COLO829 (cell line): ENCODE measurements at places on chromosomes 16 and 17.

DNA sequence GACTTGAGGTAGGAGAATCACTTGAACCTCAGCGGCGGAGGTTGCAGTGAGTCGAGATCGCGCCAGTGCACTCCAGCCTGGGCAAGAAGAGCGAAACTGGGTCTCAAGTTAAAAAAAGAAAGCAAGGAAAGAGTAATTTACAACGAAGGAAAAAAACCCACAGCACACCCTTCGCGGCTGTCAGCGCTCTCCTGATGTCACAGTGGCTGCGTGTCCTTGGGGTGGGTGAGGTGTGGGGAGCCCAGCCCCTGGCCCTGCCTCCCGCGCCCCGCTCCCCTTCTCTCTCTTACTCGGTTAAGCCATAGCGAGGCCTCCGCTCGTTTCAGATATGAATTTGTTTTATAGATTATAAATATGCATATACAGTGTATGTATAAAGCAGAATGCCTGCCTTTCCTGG is 740 bp upstream of the JPT2 start:
- DNase-seq = no peak

DNA sequence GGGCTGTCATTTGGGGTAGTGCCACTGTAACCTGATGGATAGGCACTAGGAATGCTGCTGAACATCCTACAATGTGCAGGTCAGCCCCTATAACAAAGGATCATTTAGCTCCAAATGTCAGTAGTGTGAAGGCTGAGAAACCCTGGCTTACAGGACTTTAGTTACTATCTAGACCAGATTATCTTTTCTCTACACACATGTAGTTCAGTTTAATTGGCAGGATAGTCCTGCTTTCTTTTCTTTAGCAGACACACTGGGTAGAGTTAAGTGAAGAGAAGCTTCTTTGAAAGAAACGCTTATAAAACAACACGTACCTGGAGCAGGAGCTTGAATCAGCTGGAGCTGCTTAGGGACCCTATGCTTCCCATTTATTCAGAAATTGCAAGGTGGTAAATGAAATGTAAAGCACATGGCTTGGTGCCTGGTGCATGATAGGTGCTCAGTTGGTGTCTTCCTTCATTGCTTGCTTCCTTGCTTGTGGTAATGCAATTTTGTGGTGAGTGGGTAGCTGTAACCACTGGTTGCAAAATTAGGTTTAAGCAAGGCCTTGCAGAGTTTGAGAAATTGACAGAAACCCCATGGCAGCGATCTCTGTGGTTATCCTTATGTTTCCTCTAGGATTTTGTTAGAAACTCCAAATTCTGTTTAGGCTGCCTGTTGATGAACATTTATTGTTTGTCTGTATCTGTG is 9.4 kb downstream of the METTL9 start:
- no peak for DNase-seq

GRCh38 chr17:38922538-38923297 is 2.7 kb upstream of the LASP1NB start:
- DNase-seq = no peak

GRCh38 chr16:84879569-84880487 is 60.0 kb downstream of the CRISPLD2 start:
- no peak for DNase-seq

GRCh38 chr16:62478903-62479458 is 442.7 kb upstream of the CDH8 start:
- DNase-seq = no peak

- no peak for DNase-seq
Measured at GRCh38 chr16:58046936-58047335, 21.4 kb downstream of the MMP15 start.

DNA sequence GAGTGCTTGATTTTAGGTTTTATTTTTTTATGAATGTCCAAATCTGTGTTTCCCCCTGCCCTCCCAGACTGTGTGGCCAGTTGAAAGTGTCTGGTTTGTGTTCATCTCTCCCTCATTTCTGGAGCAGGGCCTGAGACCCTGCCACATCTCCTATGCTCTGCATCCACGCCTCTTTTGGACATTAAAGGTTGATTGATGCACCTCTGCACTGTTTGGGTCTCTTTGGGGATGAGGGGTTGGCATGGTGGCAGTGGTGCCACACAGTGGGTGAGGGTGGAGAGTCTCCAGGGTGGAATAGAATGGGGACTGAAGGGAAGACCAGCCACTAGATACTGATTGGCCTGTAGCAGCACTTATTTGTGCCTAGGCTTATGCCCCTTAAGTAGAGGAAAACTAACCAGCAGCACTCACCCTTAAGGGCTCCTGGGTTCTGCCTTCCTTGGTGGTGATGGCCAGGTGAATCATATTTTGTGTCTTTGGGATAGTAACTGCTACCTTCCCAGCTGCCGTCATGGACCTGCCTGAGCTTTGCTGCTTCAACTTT is 7.9 kb downstream of the DYNLL2 start:
- DNase-seq = no peak

- DNase-seq = no peak
Measured at GRCh38 chr17:27579304-27579703, 51.7 kb upstream of the LGALS9 start.

GRCh38 chr16:67563708-67564468 is 1.6 kb downstream of the CTCF start:
- no peak for DNase-seq

DNA sequence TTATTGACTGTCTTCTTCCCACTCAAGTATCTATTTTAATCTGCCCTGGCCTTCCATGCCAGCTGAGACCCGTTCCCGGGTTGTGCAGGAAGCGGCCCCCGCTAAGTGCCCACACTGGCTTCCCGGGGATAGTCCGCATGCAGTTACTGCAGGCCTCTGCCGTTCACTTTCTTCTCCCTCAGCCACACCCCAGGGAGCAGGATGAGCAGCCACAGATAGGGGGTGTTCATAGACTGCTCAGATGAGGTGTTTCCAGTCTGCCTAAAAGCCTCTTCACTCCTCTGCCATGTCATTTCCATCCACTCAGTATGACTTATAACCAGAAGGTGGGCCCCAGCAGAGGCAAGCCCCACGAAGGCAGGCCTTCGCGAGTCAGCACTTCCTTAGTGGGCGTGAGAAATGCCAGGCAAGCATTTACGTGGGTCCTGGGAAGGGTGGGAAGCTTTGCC is 7.7 kb downstream of the MED9 start:
- DNase-seq = no peak

DNA sequence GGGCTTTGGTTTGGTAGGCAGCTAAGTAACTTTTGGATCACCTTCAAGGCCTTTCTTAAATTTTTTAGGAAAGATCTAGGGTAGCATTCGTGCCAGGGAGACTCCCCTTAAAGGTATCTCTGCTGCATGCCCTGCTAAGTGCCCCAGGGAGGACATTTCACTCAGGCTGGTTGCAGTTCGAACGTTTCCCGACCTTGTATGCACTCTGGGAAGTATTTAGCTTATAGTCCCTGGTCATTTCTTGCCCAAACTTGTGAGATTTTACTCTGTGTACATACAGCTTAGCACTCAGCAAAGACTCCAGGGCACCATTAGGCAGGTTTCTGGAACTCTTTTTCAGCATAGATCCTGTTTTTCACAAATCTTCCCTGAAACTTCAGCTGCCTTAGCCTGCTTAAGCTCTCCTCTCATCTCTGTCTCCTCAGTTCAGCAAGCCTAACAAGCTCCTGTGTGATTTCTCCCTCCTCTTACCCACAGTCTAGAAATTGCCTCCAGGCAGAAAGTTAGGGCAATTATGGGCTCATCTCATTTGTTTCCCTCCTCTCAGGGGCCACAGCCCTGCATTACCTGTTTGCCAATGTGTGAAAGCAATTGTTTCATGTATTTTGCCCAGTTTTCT is 84.6 kb downstream of the MRTFB start:
- DNase-seq = no peak

DNA sequence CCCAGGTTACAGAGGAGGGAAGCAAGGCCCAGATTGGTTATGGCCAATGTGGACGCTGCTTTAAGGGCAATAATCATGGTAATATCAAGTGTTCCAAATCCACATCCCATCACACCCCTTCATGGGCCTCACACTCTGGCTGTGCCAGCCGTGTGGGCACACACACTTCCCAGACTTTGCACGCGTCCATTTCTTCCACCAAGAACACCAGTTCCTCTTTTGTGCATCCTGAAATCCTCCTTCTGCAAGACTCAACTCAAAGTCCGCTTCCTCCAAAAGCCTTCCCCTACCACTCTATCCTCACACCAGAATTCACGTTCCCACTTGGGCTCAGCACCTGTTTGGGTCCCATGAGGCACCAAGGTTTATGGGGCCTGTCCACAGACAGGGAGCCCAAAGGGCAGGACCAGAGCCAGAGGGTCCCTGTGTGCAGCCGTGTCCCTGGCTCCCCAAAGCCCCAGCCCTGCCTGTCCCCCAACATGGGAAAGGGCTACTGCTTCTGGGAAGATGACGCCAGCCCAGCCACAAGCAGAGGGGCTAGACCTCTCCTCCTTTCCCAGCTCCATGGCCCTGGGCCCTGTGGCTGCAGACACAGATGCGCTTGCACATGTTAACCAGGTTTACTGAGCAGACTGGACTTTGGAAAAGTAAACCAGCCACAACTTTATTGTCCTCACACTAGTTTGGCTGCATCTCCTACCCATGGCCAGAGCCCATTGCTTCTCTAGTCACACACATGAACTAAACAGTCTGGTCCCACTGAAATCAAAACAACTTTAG is 20.3 kb downstream of the SPNS3 start:
- no peak for DNase-seq

DNA sequence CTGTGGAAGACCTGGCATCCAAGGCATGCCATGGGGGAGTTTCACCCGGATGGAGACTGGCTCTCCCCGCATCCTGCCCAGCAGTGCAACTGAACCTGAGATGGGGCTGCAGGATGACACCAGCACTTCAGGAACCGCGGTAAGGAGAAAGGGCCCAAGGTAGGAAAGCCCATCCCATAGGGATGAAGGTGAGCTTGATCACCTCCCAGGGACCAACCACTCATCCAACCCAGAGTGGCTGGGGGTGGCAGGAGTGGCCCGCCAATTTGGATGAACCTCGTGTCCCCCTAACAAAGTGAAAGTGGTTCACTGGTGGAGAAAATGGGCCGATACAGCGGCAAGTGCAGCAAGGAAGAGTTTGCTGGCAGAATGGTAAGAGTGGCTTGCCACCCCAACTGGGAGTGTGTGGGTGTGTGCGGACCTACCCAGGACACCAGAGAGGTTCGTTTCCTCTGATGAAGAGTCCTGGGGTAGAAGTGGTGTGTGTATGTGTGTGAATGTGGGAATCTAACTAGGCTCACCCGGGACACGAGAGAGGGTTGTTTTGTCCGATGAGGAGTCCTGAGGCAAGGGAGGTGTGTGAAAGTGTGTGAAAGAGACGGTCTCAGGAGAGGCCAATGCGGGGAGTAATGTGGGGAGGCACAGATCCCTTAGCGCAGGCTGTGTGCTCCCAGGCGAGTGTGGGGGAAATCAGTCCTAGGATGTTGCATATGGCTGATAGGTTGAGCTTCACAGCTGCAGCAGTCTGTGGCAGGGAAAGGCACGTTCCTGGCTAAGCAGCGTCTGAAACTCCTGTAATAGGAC is 22.6 kb downstream of the ACSM1 start:
- DNase-seq = no peak

DNA sequence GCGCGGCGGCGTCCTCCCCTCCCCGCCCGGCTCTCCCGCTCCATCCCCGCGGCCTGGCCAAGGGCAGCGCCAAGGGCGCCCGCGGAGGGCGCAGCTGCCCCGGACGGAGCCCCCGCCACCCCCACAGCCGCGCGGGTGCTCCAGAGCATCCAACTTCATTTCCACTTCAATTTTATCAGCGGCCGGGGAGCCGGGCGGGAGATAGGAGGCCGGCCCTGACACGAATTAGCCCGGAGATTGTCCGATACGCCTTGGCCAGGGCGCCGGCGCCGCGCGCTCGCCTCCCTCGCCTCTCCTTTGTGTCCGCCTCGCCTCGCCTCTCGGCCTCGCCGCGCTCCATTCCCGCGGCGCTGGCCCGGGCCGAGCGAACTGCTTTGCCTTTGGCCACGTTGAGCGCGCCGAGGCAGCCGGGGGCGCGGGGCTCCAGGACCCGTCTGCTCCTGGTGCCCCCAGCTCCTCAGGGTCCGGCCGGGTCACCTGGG is 129.1 kb upstream of the LHX1 start:
- no peak for DNase-seq
